ENCODE measurements at places on chromosomes 2 and 18.

DNA sequence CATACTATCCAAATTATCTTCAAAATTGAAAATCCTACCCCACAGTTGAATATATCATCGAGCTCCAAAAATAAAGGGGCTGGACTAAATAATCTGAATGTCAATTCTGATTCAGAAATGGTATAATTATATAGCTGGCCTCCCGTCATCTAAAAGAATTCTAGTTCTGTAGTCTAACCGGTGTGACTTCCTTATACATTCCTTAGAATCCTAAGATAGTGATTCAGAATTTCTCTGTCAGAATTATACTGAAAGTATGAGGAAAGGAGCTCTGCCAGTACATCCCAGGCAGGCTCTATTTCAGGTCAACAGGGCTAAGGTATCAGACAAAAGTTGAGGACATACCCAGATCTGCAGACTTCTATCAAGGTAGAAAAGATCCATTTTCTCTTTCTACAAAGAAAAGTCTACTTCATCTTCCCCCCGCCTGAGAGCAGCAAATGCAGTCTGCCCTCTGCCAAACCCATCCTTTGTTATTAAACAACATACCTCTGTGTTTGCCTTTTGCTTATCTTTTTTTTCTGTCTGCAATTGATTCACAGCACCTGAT lies 128.5 kb downstream of the METTL4 start:
- DNase-seq, result no peak

GRCh38 chr2:128835342-128835855 lies 516.7 kb upstream of the HS6ST1 start:
- peak; percentile 79 for DNase-seq

DNA sequence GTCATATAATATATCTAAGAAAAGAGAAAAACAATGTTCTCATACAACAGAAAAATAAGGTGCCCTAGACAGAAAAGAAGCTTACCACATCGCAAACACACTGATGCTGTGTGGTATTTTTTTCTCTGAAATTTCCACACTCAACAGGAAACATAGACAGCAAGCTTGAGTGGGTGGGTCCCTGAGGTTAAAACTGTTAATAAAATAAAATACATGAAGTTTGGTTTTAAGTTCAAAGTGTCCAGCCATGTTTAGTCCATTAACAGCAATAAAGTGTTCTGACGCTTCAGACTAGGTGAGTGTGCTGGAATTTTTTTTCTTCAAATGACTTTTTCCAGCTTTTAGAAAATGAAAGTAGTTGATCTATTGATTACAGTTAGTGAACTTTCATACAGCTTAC lies 83.3 kb upstream of the EPB41L5 start:
- no peak for DNase-seq

DNA sequence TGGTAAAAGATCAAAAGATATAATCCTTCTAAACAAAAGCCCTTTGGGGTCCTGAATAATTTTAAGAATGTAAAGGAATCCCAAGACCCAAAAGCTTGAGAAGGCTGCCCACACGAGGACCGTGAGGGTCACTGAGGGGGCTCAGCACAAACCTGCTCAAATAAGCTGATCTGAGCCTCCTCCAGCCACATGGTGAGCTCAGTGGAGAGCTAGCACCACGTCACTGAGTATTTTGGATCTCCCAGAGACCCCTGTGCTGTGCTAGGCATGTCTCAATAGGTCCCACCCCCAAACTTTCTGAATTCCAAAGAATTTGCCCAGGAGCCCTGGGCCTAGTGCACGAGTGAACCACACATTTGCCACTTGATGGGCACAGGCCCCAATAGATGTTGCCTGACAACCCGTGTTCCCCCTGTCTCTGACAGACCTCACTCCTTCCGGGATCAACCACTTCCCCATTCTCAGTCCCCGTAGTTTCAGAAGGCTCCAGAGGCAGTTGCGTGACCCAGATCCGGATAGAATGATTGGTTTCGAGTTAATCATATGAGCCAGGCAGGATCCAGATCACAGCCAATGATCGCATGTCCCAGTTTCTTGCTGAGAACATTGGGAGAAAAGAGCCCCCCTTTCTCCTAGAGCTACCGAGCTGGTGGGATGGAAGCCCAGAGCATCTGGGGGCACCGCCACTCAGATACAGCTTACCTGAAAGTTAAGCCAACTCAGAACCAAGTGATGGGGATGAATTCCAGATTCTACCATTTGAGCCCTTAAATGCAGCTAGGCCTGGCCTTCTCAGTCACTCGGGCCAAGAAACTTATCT lies 203.8 kb downstream of the TNS1 start:
- DNase-seq, result peak; percentile 65

DNA sequence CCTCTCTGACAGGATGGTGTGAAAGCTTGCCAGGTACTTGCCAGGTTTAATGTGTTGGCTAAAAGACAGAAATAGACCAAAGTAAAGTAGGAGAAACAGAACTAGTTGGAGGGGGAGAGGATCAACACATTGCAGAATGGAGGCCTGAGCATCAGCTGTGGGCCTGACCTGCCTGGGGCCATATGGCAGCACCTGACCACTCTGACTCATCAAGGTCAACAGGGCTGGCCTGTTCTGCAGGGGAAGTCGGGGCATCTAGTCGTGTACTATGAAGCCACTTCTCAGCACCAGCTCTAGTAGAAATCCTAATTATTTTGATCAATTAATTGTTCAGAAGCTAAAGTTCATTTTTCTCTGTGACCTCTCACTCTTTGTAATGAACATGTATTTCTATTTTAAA lies 35.8 kb upstream of the NOSTRIN start:
- DNase-seq, result no peak

DNA sequence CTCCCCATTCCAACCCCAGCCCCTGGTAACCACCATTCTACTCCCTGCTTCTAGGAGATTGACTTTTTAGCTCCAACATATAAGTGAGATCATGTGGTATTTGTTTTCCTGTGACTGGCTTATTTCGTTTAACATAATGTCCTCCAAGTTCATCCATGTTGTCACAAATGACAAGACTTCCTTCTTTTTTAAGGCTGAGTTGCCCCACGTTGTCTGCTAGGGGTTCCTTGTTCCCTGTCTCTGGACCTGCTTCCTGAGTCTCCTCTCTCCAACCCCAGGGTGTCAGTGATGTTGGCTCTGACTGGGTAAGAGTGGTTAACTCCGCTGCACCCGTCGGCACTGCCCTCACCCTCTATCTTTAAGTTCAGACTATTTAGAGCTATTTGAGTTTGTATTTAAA lies 175.2 kb downstream of the SH3RF3 start:
- DNase-seq, result no peak

- no peak for DNase-seq
Observed at GRCh38 chr2:10300997-10301940, 1.4 kb upstream of the HPCAL1 start.

- DNase-seq, result no peak
Observed at GRCh38 chr2:105323111-105323510, 6.4 kb downstream of the TGFBRAP1 start.

- DNase-seq, result no peak
Observed at GRCh38 chr2:182941919-182942318, 75.5 kb upstream of the FRZB start.

DNA sequence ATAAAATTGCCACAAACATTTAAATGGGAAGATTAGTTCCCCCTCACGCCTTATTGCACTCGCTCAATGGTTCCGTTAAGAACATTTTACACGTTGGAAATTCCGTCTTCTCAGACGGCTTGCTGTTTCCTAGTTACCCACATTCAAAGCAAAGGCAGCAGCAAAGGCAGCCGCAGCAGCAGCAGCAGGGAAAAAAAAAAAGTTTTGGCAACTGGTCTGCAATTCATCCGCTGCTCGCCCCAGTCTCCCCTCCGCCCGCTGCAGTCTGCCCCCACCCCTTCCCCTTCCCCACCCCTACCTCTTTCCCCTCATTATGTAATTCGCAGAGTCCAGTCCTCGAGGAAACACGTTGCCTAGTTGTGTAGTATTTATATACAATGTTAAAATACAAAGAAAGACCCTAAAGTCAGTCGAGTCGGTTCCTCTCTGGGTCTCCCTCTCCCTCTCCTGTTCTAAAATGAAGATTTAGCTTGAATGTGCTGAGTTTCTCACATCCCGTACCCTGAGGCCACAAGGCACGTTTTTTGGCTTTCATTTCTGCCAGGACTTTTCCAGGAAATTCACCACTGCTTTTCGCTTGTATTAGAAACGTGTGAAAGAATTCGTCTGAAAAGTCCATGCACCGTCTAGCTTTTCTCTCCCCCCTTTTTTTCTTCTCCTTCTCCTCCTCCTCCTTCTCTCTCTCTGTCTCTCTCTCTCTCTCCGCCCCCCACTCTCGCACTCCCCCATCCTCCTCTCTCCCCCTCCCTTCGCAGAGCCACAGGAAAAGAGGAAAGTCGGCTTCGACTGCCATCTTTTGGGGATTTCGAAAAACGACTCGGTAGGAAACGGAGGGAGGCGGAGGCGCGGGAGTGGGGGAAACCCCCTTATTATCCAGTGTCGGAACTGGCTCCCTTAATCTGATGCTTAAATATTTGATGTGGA lies 140.0 kb downstream of the MEIS1 start:
- DNase-seq, result no peak

DNA sequence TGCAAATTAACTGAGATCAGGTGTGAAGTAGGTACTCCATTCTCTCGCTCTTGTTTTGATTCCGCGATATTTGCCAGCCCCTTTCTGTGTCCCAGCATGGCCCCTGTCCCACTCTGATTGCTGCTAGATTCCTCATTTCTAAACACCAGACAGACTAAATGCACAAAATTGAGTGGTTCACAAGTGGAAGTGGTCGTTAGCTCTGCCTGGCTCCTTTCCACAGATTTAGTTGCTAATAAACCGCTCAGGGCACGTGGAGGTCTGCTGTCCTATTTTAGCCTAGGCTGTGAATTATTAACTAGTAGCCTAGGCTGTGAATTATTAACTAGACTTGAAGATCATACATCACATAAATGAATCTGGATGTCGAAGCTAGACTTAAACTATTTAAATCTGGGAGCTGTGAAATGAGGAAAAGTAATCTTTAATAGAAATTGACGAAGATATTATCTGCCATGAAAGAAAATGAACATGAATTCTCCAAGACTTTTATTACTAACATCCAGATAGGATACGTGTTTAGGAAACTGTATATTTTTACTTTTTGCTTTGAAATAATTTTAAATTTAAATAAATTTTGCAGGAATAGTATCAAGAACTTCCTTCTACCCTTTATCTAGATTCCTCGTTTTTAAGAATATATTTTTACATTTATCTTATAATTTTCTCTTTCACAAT lies 3.7 kb downstream of the IL1RL2 start:
- DNase-seq, result no peak

Data from osteocyte (in vitro differentiated cells).